Diencephalon (tissue), 1 donor: ENCODE measurements at places on chromosomes 1 and 21. TPM values are rescaled to one million over a fixed set of nuclear protein-coding genes. Genes with fewer than 3 reads are reported as not detected.

The SDF4 gene
- total RNA-seq: 30.4 TPM

The SH2D5 gene
- 10.8 TPM for total RNA-seq

The VAV3 gene
- total RNA-seq: 11.5 TPM

The CYP4B1 gene
- not detected for total RNA-seq

The DNAI4 gene
- 81.0 TPM for total RNA-seq

The ALX3 gene
- 0.23 TPM for total RNA-seq

The SUSD4 gene
- 50.1 TPM for total RNA-seq

The SPRR5 gene
- not detected for total RNA-seq

The TMEM39B gene
- total RNA-seq: 7.2 TPM

The AGPAT3 gene
- total RNA-seq: 35.8 TPM

The WNT3A gene
- total RNA-seq: not detected

The CDA gene
- not detected for total RNA-seq

The LCE1F gene
- not detected for total RNA-seq

The ESRRG gene
- 41.3 TPM for total RNA-seq

The PPFIA4 gene
- total RNA-seq: 32.8 TPM

The NR1I3 gene
- not detected for total RNA-seq

The REN gene
- total RNA-seq: not detected

The RAP1GAP gene
- total RNA-seq: 47.1 TPM

The FMO4 gene
- total RNA-seq: 0.46 TPM

The HEYL gene
- 1.4 TPM for total RNA-seq

The SLC35E2B gene
- 65.7 TPM for total RNA-seq
